H4 (cell line): ENCODE measurements at places on chromosomes 2 and 18. TPM values are rescaled to one million over a fixed set of nuclear protein-coding genes. Genes with fewer than 3 reads are reported as not detected.

The ALPI gene
- total RNA-seq: not detected in 2 replicates

The KRTCAP3 gene
- total RNA-seq: not detected in 2 replicates

The GNAL gene
- total RNA-seq: 17.3 and 19.2 TPM in 2 replicates

The PARD3B gene
- 0.37 and 0.68 TPM in 2 replicates for total RNA-seq

The PSMA8 gene
- not detected in 2 replicates for total RNA-seq

The FSHR gene
- total RNA-seq: 0.29 TPM in 1 of 2 replicates, not detected in the other

The LYG2 gene
- total RNA-seq: not detected in 2 replicates

The IL36RN gene
- total RNA-seq: not detected in 2 replicates

The KIAA2012 gene
- total RNA-seq: not detected in 2 replicates

The SLC5A7 gene
- total RNA-seq: not detected in 2 replicates

The SETBP1 gene
- total RNA-seq: 2.7 and 3.6 TPM in 2 replicates

The ADAM23 gene
- 4.2 and 4.9 TPM in 2 replicates for total RNA-seq

The SERPINB2 gene
- 0.39 and 1.0 TPM in 2 replicates for total RNA-seq

The ROCK1 gene
- 14.4 and 14.9 TPM in 2 replicates for total RNA-seq

The ICA1L gene
- total RNA-seq: 4.1 and 5.7 TPM in 2 replicates
